Forelimb muscle (tissue), 1 donor: ENCODE measurements at places on chromosomes 4 and X. TPM values are rescaled to one million over a fixed set of nuclear protein-coding genes. Genes with fewer than 3 reads are reported as not detected.

Gene HSD17B13
- polyA plus RNA-seq, result 0.18 TPM

DNA sequence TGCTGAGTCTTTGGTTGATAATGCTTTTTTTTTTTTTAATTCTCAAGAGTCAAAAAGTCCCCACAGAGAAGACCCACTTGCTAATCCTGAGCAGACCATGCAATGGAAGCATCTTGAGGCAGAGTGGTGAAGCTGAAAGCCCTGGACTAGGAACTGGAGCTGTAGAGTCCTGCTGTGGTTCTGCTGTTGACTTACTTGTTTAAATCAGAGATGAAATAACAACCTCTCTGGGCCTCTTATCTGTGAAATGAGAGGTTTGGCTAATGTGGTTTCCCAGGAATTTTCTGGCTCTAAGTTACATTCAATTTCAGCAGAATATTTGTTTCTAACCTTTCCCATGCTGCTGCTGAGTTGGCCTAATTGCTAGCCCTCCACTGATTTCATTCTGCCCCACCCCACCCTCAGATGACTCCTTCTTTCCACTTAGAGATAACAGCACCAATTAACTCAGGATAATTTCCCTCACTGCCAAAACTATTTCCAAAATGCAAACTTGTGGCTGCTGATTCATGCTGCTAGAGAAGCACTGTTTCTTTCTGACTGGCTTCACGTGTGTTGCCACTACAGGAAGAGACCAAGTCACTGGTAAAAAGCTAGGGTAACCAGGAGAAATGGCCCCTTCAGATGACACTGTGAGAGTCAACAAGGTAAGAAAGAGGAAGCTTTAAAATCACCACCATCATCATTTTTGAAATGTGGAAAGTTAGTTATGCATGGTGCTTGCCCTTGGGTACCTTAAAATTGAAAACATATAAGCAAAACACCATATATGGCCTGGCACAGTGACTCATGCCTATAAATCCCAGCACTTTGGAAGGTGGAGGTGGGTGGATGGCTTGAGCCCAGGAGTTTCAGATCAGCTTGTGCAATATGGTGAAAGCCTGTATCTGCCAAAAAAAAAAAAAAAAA is 326.4 kb downstream of the DCHS2 start:
- DNase-seq, result no peak

DNA sequence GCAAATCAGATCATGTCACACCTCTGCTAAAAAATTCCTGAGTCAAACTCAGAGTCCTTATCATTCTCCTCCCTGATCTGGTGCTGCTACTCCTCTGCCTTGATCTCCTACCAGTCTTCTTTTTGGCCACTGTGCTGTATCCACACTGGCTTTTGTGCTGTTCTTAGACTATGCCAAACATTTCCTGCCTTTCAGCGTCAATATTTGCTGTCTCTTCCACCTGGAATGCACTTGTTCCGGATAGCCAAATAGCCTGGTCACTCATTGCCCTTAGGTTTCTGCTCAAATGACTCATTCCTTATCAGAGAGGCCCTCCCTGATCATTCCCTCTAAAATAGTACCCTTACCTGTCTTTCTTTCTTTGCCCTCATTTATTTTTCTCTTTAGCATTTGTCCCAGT is 24.4 kb upstream of the RP2 start:
- no peak for DNase-seq

- DNase-seq, result no peak
Observed at GRCh38 chr4:174593701-174594100, 71.4 kb upstream of the HPGD start.

DNA sequence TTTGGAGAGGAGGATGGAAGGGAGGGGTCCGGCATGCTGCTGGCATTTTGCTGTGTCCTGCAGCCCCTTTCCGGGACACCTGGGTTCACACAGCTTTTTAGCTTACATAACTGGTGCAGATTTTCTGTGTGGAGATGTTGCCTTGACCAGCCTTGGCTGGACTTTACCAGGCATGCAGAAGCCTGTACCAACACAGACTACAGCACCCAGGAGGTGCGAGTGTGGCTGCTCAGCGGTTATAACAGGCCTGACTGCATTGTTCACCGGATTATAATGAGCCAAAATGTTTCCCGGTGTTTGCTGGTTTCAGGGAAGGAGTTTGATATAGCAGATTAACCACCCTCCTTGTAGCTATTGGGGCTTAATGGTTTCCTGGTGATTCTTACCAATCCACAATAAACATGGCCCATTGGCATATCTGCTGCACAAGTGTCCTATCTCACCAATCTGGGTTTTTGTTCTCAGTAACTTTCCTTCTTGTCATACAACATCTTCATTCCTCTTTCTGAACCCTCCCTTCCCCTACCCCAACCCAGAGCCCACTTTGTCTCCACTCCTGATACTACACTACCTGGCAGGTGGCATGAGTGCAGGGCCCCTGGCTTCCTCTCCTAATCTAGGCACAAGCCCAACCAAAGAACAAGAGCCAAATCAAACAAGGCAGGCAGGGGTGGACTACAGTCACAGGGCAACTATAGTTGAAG is 3.9 kb downstream of the RPL10 start:
- no peak for DNase-seq

DNA sequence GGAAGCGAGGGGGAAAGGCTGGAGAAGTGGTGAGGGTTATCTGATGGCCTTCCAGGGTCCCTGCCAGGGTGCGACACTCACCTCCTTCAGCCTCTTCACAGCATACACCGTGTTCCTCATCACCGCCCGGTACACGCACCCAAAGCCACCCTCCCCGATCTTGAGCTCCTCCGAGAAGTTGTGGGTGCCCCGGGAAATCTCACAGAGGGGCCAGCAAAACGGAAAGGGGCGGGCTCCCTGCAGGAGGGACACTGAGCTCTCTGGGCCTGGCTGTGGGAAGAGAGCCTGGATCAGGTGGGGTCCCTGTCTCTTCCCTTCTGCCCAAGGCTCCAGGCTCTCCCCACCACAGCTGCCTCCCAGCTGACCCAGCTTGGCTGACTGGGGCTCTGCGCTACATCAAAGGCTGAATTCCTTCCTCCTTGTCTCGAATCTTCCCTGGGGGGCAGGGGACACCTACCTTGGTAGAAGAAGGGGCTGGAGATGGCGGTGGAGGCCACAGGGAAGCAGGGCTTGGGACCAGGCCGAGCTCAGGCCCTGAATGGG is 1.1 kb downstream of the IRAK1 start:
- DNase-seq, result no peak

DNA sequence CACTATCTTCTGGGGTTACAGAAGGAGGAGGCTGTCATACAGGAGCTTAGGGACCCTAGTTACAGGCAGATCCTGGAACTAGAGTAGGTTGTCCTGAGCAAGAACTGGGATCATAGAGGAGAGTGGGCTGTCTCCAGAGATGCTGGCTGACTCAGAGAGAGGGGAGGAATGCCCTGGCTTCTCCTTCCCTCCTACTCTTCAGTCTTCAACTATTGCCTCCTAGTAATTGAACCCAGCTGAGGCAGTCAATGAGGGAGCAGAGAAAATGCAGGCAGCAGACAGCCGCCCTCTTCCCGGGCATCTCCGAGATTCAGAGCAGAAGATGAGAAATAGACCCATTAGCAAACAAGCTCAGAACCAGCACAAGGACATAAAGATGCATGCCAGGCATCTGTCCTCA is 118.3 kb upstream of the PDE5A start:
- no peak for DNase-seq

DNA sequence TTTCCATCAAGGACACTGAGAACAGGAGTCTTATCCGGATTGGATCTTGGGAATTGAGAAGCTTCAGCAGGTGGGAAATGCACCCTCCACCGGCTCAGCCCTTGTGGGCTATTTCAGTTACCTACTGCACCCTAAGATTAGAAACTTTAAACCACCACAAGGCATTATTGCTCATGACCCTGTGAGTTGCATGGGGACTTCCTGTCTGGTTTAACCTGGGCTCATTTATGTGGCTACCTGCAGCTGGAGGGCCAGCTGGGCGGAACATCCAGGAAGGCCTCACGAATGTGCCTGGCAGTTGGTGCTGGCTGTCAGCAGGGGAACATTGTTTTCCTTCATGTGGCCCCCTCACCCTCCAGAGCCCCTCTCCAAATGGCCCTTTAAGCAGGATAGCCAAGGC is 164.1 kb downstream of the DEFB131A start:
- no peak for DNase-seq

DNA sequence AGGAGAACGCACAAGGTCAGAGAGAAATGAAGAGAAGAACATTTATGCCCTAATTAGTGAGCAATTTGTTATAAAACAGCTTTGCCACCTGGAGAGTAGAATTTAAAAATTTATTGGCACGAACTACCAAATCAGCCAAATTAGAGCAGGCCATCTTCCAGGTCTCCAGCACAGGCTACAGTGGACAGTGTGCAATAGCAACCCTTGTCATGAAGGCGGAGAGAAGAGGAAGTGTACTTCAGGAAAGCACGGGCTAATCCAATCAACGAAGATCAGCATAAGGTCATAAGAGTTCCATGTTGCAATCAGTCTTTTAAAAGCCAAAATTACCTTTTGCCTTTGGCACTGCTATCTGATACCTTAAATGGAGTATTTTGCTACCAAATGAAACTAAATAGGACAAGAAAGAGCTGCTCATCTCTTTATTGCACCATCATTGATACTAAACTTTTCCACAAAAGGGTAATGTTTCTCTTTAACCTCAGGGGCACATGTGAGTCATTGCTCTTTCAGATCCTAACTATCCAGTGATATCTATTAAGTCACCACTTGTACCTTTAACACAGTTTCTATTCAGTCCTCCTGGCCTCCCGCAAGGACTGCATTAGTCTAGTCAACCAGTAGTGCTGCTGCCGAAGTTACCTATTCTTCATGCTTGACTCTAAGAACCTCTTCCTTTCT is 19.9 kb downstream of the ANK2 start:
- no peak for DNase-seq
